NCI-H1092 treated with DMSO at 0.1 percent for 48 hours (cell line): ENCODE measurements at places on chromosomes 1 and 21.

DNA sequence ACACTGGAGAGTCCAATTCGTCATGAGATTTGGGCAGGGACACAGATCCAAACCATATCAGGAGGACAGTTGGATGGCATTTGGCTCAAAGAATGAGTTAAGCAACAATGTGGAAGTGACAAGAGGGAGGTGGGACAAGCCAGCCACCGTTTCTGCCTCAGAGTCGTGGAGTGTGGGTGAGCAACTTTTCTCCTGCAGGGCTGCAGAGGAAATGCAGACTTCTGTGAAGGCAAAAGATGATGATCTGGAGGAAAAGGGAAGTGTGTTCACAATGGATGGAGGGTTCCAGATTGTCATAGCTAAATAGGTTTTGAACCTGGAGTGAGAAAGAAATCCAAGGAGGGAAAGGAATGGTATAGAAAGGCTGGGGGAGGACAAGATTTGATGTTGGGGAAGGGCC is 16.4 kb upstream of the KANK4 start:
- DNase-seq, result no peak

DNA sequence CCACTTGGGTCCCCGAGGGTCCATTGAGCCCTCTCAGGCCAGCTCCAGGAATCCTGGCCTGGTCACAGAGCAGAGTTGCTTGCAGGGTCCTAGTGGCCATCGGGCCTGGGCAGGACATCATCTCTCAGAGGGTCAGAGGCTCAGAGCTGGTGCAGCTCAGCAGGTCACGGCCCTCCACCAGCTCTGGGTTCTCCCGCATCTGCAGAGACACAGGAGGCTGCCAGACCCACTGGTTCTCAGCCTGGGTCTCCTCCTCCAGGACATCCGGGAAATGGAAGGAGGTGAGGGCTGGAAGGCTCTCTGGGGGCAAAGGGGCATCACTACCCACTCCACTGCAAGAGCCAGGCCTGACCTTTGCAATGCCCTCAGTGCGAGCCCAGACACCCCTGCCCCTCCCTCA is 6.5 kb downstream of the TMEM54 start:
- no peak for DNase-seq

GRCh38 chr1:226894826-226895225 is 24.4 kb downstream of the PSEN2 start:
- DNase-seq, result no peak

GRCh38 chr21:44949161-44949778 is 9.4 kb downstream of the SLX9 start:
- DNase-seq, result no peak

DNA sequence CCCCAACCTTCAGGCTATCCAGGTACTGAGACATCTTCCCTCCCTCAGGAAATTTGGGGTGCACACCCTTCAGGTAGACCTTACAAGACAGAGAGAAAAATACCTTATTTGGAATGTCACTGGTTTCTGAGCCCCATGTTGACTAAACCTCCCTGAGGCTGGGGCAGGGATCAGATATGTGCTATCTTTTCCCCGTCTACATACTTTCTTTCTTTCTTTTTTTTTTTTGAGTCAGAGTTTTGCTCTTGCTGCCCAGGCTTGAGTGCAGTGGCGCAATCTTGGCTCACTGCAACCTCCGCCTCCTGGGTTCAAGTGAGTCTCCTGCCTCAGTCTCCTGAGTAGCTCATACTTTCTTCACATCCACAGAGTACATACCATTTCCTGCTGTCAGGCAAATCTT is 1.6 kb downstream of the CYB5R1 start:
- DNase-seq, result no peak

- no peak for DNase-seq
These were observed 24.1 kb upstream of the ABCG1 start for GRCh38 chr21:42194863-42195262.

DNA sequence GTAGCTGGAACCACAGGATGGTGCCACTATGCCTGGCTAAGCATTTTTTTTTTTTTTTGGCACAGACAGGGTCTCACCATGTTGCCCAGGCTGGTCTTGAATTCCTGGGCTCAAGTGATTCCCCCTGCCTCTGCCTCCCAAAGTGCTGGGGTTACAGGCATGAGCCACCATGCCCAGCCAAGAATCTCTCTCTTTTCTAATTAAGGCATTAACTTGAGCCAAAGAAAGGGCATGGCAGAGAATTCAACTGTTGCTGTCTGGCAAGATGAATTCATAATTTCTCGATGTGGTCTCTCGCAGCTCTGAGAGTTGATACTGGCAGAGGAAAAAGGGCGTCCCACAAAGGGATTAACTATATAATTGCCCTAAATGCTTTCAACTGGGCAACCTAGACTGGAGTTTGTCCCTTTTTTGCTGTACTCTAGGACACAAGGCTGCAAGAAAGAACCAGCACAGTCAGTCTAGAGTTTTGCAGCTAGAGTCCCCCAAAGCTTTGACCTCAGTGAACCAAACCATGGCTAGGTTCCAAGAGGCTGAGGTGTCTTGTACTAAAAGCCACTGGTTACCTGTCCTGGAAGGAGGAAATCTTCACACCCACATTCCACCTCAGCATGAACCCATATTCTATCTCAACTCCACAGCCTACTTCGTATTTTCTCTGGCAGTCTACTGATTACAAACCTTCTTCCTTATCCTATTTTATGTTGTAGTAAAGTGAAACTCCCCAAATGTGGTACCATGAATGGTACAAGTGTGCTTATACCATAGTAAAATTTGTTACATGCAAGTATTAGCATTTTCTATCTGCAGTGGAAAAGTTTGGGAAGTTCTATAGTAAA is 51.2 kb downstream of the OPTC start:
- no peak for DNase-seq

- peak; percentile 94 for DNase-seq
These were observed 155.4 kb downstream of the URB2 start for GRCh38 chr1:229781453-229781852.

- DNase-seq, result no peak
These were observed 34.8 kb downstream of the CASZ1 start for GRCh38 chr1:10761503-10762152.

DNA sequence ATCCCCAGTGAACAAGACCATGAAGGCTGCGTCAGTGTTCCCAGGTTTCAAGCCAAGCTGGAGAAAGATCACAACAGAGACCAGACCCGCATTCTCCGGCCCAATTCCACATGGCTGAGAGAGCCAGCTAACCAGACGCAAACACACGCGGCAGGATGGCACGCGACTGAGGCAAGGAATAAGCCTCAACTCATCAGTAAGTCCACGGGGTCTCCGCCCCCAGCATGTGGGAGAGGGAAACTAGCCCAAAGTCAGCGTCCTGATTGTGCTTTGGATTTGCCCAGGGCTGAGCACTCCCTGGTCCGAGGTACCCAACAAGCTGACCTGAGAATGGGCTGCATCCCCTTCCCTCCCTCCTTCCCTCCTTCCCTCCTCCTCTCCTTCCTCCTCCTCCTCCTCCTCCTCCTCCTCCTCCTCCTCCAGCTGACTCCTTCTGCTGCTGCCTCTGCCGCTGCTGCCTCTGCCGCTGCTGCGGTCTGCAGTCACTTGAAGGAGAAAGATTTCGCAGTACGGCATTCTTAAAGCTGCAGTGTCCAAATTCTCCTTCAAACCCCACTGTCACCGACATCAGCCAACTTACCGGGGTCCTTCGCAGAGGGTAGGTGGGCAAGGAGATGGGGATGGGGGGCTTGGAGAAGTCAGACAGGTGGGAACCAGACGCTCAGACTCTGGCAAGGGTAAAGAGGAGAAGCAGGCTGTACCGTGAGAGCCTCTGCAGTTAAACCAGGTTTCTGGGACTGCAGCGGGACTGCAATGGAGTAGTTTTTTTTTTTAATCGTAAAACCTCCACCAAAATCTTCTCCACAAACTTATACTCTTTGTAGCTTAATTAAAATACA is 33.0 kb upstream of the H6PD start:
- DNase-seq, result no peak
